Anterior cingulate cortex (tissue), 58 donors: ENCODE measurements at places on chromosomes 5 and 9.

GRCh38 chr9:4936277-4936676 is 48.8 kb upstream of the JAK2 start:
- DNase-seq: no peak

DNA sequence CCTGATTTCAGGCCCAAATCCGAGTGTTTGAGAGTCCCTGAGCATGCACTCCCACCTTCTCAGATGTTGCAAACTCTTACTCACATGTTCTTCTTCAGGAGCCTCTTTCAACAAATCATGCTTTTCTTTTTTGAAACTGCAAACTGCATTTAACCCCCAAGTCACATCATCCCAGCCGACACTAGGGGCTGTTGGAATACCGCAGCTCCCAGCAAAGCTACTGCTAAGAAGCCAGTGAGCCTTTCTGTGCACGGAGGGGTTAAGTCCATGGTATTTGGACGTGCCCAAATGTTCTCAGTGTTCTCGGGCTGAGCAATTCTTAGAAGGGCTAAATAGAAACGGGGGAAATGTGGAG is 282.9 kb downstream of the NFIB start:
- no peak for DNase-seq

- peak; percentile 73 for DNase-seq
Measured at GRCh38 chr9:127971357-127972235, 9.2 kb downstream of the EEIG1 start.

- DNase-seq: no peak
Measured at GRCh38 chr5:124519396-124519795, 227.0 kb downstream of the ZNF608 start.

DNA sequence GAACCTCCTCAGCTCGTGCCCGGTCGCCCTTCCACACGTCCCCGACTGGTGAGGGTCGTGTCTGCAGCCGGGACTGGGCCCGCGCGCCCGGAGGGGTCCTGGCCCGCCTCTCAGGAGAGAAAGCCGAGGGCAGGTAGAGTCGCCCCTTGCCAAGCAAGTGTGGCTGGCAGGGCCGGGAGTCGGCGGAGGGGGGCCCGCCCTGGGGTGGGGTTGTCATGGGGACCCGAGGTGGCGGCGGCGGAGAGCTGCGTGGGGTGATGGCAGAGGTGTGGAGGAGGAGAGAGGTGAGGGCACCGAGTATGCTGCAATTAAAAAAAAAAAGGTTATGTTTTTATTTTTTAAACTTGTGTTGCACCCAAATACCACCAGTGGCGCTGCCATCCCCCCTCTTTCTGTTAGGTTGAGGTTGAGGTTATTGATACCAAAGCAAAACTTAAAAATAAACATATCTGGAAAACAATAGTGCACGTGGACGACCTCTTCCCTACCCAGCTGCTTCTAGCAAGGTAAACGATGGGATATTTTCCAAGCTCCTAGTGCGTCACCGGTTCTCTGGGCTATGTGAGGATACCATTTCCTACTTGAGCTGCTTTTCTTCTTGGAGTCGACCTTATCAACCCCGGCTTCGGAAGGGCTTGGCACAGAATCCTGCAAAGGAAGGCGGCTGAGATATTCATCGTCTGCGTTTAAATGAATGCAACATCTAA is 660 bp downstream of the SCAMP1 start:
- DNase-seq: peak; percentile 32

GRCh38 chr5:98583586-98583985 is 189.9 kb upstream of the RGMB start:
- DNase-seq: no peak

- DNase-seq: no peak
Measured at GRCh38 chr5:125538469-125538868, 792.0 kb upstream of the ZNF608 start.

DNA sequence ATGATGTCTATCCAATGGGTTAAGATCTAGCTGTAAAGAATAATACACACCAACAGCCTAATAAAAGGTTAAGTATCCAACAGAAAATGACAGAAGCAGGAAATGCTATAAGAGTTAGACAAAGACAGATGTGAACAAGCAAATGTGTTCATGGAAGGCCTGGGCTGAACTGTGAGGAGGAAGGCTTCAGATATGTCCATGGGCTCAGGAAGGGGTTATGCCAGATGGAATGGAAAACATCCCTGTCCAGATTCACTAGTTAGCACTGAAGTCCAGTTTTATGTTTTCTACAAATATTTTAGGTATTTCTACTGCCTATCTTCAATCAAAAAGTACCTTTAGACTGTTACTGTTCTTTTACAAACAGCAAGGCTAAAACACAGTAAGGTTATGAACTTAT is 27.1 kb downstream of the ERAP1 start:
- DNase-seq: no peak

DNA sequence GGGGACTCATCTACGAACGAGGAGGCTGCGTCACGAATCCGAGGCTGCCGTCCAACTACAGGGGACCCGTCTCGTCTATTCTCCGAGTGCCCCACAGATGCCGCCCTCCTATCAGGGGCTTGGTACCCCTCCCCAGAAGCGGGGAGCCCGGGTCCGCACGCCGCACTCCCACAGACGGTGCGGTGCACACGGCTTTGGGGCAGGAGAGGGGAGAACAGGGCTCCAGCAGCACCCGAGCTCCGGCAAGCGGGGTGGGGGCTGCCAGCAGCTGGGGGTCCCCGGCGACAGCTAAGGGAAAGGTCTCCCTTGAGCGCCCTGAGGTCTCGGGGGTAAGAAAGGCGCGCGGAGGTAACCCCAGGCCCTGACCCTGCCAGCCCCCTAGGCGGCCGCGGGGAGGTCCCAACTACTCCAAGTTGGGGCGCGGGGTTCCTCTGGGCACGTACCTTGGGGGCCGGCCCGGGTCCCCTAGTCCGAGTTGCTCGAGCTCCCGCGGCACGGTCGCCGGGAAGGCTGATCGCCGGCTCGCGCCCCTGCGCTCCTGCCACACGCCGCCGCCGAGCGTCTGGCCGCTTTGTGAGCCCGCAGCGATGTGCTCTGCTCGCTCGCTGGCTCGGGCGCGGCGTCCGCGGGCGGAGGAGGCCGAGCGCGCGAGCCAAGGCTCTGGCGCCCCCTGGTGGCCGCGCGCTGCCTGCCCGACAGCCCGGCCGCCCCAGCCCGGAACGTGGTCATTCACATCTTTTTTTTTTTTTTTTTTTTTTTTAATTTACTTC is at the start of gene SPOCK1:
TSS of gene SPOCK1 (minus strand) at position 591 of the 770 bp plus-strand sequence.
- peak; percentile 77 for DNase-seq

GRCh38 chr5:125411744-125412560 is 665.5 kb upstream of the ZNF608 start:
- DNase-seq: no peak

DNA sequence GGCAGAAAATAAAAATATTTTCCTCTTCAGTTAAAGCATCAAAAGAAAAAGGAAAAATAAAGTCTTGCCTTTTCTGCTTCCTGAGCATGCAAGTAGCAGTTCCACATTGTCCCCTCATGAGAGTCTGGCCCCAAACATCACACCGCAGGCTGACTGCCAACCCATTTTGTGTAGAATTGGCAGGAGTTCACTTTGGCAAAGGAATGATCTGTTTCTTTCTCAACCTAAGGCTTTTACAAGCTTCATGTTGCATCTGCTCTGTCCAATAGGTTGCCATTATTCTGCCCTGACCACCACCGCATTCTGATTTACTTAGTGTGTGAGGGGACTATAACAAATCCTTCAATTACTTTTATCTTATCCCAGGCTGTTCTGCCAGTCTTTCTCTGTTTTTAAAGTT is 249.5 kb downstream of the ISL1 start:
- no peak for DNase-seq

GRCh38 chr9:22029231-22029630 is 20.1 kb upstream of the CDKN2B start:
- no peak for DNase-seq

DNA sequence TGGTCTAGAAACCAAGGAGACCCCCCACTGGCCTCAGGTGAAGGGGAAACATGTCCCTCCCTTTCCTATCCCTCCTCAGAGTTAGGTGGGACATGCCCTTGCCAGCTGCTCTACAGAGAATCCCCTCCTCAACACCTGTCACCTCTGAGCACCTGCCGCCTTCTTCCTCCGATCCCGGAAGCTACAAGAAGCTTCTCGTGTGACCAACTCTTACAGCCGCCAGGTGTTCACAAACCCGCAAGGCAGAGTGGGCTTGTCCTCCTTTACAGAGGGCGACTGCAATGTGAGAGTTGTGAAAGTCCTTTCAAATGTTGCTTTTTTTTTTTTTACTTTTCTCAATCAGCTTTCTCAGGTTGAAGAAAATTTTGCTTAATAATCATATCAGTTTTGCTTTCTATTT is 3.7 kb upstream of the ICE1 start:
- DNase-seq: no peak

GRCh38 chr9:137023157-137023556 is 4.9 kb downstream of the ABCA2 start:
- no peak for DNase-seq

GRCh38 chr5:122863721-122864120 is 18.3 kb downstream of the SNX24 start:
- DNase-seq: no peak

DNA sequence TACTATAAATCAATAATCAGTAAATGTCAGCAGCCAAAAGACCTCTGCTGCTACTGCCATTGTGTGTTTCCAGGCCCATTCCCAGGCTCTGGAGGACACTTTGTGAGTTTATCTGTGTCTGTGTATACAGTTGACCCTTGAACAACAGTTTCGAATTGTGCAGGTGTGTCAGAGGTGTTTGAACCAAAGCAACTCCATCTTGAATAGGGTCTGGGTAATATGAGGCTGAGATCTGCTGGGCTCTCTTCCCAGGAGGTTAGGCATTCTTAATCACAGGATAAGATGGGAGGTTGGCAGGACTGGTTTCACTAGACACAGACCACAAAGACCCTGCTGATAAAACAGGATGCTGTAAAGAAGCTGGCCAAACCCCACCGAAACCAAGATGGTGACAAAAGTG is 2.3 kb upstream of the TBCA start:
- DNase-seq: no peak

GRCh38 chr9:95226921-95227320 is 90.6 kb downstream of the FANCC start:
- DNase-seq: no peak
